Right cardiac atrium (tissue), 5 donors: ENCODE measurements at places on chromosomes 5 and 9. TPM values are rescaled to one million over a fixed set of nuclear protein-coding genes. Genes with fewer than 3 reads are reported as not detected.

ANKRD20A1 gene
- total RNA-seq = 11.7 TPM

DNA sequence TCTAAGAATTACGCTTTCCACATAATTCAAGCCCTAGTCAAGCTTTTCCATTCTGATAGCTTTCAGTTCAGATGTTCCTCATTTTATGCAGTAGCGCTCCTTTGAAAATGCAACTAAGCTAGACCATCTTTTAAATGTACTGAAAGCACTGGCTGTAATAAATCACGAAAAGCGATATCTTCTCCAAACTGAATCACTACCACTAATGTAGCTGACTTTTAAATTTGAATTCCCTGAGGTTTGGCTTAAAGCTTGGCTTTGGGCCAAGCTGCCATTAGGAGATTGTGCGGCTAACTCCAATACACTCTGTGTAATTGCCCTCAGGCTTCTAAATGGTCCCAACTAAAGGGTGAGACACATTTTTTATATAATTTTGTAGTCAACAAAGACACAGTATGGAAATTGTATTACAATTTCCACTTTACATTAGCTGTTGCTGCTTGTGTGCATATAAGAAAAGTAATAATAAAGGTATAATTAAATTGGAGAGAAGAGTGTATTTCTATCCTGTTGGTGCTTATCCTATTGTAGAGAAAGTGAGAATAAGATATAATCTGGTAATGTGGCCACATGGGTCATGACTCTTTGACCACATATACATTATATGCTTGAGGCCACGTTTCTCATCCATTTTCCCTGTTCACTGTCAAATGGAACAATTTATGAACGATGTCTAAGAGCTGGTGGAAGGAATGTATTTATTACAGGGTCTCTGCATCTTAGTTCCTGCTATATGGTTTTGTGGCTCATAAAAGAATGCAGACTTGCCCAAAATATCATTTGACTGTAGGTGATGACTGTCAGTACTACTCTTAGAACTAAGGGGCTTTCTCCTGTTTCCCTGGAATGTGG is 118.7 kb upstream of the TAF11L2 start:
- no peak for DNase-seq

- DNase-seq = no peak
Measured at GRCh38 chr9:33140401-33141360, 26.5 kb downstream of the B4GALT1 start.

- no peak for DNase-seq
Measured at GRCh38 chr5:35127006-35127405, 79.3 kb upstream of the AGXT2 start.

GRCh38 chr9:130745829-130746228 is 52.2 kb downstream of the EXOSC2 start:
- no peak for DNase-seq

- DNase-seq = no peak
Measured at GRCh38 chr5:1881098-1881572, 1.6 kb downstream of the IRX4 start.

GRCh38 chr5:68729678-68730077 is 364.1 kb upstream of the SLC30A5 start:
- DNase-seq = no peak

- DNase-seq = no peak
Measured at GRCh38 chr5:168890816-168891812, 311.9 kb upstream of the PANK3 start.

DNA sequence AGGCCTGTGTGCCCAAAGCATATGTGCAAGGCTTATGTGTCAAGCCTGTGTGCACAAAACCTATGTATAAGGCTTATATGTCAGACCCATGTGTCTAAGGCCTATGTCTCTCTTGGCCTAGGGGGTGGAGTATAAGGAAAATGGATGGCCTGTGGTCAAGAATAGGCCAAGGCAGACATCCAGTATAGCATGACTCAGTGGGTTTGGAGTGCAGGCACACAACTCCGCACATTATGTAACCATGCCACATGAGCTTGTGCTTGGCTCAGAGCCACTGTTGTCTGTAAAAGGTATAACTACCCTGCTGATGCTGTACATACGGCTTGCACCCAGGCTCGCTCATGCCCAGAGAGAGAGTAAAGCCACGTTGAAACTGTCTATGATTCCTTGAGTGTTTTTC is 626.4 kb upstream of the NUDT12 start:
- DNase-seq = no peak
